ENCODE measurements at places on chromosomes 5 and 9.

- no peak for DNase-seq
These were observed 423.0 kb upstream of the BRINP1 start for GRCh38 chr9:119792242-119792641.

DNA sequence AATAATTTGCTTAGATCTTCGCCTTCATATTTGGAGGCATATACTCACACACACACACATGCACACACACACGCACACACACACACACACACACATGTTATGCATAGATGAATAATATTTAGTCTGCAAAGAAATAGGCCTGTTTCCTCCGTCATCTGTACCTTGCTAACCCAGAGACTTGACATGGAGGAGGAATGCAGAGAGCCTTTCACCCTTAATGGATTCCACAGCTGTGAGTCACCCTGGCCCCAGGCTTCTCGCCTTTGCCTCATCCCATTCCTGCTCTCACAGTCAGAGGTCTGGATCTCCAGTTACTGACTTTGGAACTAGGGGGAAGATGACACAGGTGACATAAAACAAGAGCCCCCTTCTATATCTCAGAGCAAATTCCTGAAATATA is 29.7 kb downstream of the ZNF462 start:
- DNase-seq = no peak

DNA sequence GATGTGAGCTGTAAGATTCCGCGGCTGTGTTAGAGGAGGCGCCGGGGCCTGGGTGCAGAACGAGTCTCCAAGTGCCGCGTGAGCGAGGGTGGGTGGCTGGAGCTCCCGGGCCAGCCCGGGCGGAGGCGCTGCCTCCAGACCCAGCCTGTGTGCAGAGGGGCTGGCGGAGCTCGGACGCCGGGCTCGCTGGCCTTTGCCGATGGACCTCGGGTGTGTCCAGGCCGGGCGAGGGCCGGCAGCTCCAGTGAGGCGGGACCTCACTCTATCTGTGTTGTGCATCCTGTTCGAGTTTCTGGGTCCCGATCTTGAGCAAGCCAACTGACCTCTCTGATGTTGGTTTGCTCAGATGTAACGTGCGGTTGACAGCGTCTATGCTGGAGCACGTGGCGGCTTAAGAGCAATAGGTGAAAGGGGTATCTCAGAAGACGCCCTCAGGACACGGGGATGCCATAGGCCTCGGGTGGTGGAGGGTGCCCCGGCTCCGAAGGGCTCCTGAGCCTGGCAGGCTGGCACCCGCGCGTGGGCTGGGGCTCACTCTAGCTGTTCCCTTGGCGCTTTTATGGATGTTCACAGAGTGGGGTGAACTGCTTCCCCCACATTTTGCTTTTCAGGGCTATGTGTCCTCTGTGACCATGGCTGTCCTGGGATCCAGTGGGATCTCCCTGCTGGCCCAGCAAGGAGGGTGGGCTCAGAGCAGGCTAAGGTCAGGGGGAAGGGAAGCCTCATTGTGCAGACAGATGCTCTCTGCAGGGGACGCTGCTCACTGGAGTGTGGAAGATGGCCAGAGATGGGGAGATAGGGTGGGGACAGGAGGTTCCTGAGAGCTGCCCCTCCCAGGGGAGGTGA is 69.8 kb downstream of the MRPL36 start:
- DNase-seq = no peak

GRCh38 chr9:120768247-120768646 is 25.0 kb downstream of the FBXW2 start:
- DNase-seq = no peak

DNA sequence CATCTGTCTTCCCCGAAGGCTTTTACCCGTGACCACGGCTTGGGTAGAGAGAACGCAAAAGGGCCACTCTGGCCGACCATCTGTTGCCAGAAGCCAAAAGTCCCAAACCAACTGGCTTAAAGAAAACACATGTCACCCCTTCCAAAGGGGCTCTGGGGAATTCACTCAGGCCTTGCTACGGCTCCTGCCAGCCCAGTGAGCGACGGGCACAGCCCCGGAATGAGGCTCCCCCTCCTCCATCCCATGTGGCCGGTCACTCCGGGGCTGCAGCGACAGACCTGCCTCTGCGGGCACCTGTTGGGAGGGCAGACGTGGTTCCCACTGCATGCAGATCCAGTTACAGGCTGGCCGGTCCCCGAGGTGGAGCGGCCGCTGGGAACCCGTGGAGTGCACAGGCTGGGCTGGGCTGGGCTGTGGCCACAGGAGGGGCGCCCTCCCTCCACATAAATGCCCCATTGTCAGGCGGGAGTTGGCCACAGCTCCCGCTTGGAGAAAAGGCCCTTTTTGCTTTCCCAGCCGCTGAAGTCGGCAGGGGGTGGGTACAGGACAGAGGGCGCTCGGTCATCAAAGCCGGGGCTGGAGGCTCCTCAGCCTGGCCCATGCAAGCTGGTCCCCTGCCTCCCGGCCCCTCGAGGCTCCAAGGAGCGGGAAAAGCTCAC is 19.9 kb downstream of the NOTCH1 start:
- DNase-seq = no peak

GRCh38 chr9:86410281-86410680 is 56.1 kb upstream of the TUT7 start:
- DNase-seq = no peak

DNA sequence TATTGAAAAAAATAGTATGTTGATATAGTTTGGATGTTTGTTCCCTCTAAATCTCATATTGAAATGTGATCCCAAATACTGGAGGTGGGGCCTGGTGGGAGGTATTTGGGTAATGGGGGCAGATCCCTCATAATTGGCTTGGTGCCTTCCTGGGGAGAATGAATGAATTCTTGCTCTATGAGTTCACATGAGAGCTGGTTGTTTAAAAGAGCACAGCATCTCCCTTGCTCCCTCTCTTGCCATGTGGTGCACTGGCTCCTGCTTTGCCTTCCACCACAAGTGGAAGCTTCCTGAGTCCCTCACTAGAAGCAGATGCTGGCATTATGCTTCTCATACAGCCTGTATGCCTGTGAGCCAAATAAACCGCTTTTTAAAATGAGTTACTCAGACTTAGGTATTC is 154.8 kb downstream of the ADAMTS6 start:
- DNase-seq = no peak

- DNase-seq = no peak
These were observed 91.0 kb downstream of the HSPA4 start for GRCh38 chr5:133142782-133143181.

DNA sequence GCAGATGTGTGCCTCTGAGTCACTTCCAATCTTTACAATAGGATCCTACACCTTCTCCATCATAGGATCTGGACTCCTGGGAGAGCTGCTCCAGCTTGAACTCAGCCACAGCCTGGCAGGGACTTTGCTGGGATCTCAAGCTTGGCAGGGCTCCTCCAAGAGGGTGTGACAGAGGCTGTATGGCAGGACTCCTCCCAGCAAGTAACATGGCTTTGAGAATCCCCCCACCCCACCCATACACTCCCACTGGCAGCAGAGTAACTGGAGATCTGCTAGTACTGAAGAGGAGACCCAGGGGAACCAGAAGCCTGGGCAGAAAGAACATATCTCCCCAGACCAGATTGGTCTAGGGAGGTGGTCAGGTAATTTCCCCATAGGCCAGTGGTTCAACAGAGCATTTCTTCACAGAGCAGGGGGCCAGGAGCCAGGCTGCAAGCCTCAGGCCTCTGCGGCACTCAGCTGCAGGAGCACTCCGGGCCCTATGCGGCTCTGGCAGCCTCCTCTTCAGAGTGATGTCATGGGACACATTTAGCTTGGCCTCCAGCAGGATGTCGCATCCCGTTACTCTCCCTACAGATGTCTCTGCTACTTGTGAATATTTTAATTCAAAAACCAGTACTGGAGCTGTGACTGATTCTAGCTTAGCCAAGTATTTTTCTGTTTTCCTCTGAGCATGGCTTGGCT is 1.7 kb upstream of the ACSL6 start:
- DNase-seq = no peak

DNA sequence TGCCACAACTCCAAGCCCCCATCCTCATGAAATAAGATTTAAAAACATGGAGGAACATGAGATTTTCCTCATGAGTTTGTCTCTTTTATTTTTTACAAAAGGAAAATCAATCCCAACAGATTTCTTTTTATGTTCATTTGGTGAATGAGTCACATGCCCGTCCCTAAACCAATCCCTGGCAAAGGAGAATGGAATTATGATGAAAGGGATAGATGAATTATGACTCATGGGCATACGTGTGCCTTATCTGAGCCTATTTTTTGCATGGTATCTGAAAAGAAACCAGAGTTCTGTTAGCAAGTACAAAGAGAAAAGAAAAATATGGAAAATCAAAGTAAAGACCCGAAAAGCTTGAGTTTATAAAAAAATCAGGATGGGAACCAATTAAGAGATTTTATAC is 267.5 kb upstream of the TMEM161B start:
- DNase-seq = no peak

- no peak for DNase-seq
These were observed 209.3 kb upstream of the PPP1R2B start for GRCh38 chr5:156640691-156641241.

- DNase-seq = no peak
These were observed 14.3 kb downstream of the PDE8B start for GRCh38 chr5:77224672-77225355.

GRCh38 chr9:10015755-10016154 is 597.0 kb downstream of the PTPRD start:
- DNase-seq = no peak

DNA sequence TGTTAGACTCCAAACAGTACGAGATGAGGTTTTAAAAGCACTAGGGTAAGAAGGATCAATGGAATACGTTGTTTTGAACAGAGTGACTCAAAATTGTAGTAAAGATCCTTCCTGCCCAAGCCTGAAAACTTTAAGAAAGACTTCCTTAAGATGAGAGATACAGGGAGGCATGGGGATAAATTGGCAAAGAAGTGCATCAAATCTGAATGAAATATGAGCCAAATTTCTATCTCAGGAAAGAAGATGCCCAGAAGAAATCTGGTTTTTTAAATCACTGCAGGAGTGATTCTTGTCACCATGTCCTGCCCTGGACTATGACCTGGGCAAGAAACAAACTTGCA is 14.9 kb downstream of the FCN2 start:
- DNase-seq = no peak

DNA sequence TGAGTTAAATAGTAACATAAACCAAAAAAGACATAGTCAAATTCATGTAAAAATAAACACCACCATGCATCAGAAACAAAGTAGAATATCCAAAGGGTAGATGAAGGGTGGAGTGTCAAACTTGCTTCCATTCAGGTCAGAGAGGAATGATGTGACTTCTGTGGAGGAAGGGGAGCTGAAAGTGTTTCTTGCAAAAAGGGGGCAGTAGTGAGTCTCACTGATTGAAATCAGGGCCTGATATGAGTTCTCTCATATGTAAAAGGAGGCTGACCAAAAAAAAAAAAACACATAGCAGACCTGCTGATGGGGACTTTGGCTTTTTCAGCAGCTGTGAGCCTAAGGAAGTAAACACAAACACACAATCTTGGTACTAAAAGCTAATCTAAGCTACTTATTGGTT is 38.8 kb upstream of the RGMB start:
- DNase-seq = no peak

- no peak for DNase-seq
These were observed 53.0 kb upstream of the GRAMD2B start for GRCh38 chr5:126369995-126370731.

DNA sequence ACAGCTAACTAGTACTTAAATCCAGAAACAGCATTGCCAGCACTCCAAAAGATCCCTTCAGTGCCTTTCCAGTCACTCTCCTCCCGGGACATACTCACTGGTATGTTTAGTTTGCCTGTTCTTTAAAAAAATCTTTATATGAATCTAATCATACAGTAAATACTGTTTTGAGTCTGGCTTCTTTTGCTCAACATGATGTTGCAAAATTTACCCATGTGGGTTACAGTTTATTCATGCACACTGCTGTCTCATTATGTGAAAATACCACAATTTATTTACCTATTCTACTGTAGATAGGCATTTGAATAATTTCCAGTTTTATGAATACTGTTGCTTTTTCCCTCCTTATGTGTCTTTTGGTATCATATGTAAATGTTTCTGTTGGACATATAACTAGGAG is 13.5 kb downstream of the NDFIP1 start:
- no peak for DNase-seq

DNA sequence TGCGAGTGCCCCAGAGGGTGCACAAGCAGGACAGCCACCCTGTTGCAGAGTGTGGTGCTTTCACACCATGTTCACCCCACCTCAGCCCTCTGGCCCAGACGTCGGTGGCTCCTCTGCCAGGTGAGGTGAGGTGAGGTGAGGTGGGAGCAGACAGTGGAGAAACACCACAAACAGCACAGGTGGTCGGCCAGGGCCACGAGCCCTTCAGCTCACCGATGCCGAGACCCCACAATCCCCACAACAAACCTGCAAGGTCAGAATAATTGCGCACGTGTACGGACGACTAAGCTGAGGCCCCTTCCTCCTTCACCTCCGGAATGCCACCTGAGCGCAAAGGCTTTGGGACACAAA is 10.5 kb downstream of the BRD3 start:
- DNase-seq = no peak

DNA sequence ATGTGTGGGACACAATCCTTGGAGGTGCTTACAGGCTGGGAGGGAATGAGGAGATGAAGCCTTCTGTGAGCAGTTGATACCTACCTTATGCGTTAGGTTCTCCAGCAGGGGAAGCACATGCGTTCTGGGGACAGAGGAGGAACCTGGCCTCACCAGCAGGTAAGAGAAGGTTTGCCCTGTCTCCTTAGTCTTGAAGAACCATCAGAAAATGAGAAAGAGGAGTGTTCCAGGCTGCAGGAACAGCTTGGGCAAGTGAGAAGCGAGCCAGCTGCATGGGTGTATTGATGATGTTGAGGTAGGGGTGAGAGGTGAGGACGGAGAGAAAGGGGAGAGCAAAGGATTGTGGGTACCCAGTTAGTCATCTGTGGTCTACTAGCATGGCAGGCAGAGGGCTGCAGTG is 156.9 kb upstream of the MVB12B start:
- DNase-seq = no peak

DNA sequence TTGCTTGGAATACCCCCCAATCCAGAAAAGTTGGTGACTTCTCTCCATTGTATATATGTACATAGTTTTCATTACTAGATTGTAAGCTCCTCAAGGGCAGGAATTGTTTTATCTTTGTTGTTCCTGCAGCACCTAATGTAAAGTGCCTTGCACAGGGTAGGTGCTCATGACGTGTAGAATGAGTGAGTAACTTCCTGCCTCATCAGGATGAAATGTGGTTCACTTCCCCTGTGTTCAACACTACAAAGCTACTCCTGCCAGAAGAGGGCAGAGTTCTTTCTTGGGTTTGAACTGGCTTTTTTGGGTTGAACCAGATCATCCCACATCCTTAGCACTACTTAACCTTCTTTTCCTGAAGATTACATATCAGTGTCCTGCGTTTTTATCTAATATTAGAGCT is 23.9 kb downstream of the GTF3C4 start:
- DNase-seq = no peak

GRCh38 chr5:63097286-63097685 is 518.7 kb downstream of the LRRC70 start:
- no peak for DNase-seq

Measured in SK-N-DZ (cell line).